ENCODE measurements at places on chromosomes 5 and 9. TPM values are rescaled to one million over a fixed set of nuclear protein-coding genes. Genes with fewer than 3 reads are reported as not detected.

The PFN3 gene
- not detected for total RNA-seq

The HTR1A gene
- not detected for total RNA-seq

The SPINK4 gene
- total RNA-seq, result not detected

The PIK3R1 gene
- total RNA-seq, result 85.4 TPM

The C5orf46 gene
- total RNA-seq, result 5.0 TPM

The ZNF618 gene
- 7.8 TPM for total RNA-seq

The PCA3 gene
- total RNA-seq, result 0.20 TPM

The HSPB3 gene
- total RNA-seq, result 15.3 TPM

The PDE8B gene
- 5.3 TPM for total RNA-seq

The PDE6A gene
- not detected for total RNA-seq

The CCDC192 gene
- not detected for total RNA-seq

The LHX3 gene
- 0.10 TPM for total RNA-seq

The PKN3 gene
- total RNA-seq, result 2.0 TPM

The C9 gene
- 0.10 TPM for total RNA-seq

The RORB gene
- total RNA-seq, result 0.39 TPM

The RNF224 gene
- not detected for total RNA-seq

The ERGIC1 gene
- total RNA-seq, result 44.3 TPM

The CCL27 gene
- total RNA-seq, result 7.6 TPM

The PCDHB16 gene
- 2.5 TPM for total RNA-seq

The ADAMTS12 gene
- total RNA-seq, result 26.8 TPM

The SH2D3C gene
- total RNA-seq, result 5.7 TPM

The ADAMTSL2 gene
- 1.5 TPM for total RNA-seq

The TERT gene
- total RNA-seq, result not detected

All from skin of body (tissue), 3 donors.